ENCODE measurements at places on chromosomes 2 and 18.

- DNase-seq = no peak
Observed at GRCh38 chr2:192236136-192236535, 41.4 kb upstream of the TMEFF2 start.

DNA sequence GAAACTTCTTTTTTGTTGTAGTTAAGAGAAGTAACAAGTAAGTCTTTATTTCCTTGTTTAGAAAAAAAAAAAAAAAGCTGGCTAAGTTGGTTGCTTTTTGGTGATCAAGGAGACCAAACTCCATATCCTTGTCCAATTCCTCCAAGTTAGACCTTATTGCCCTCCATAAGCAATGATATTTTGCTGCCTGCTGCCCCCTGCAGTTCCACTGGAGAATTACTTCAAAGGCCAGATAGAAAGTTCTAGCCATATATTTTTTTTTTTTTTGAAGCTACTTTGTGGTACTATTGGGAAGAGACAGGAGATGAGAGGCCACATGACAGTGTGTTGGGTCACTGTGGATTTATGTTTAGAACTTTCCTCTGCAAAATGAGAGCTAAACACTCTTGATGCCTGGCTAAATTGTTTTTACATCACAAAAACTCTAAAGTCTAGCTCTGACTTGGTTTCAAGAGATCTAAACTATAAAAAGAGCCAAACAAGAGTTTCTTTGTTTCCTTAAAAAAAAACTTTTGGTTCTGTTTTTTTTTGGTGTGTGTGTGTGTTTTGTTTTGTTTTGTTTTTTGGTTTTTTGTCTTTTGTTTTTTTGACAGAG is 80.7 kb upstream of the RASGRP3 start:
- DNase-seq = peak; percentile 72

DNA sequence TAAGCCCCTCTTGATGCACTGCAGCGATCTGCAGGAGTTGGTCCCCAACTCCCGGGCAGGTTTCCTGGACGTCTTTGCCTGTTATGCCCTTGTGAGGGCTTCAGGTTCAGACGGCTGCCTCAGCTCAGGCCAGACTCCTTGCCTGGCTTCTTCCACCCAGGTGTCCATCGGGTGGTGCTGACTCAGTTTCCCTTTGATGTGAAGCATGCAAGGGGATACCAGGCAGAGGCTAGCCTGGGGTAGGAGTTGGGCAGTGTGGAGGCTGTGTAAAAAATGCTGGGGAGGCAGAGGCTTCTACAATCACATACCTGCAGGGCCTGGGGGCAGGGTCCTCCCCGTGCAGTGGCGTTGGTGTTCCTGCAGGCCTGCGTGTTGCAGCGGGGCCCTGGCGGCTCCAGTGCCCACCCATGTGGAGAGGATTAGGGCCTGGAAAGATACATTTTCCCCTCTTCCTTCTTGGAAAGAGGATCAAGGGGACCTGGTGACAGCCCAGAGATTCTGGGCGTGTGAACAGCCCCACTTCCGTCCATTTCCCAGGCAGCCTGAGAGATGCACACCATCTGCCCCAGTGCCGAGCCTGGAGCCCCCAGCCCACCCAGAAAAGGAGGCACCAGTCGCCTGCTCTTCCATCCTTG is 338.3 kb downstream of the DYSF start:
- DNase-seq = no peak

DNA sequence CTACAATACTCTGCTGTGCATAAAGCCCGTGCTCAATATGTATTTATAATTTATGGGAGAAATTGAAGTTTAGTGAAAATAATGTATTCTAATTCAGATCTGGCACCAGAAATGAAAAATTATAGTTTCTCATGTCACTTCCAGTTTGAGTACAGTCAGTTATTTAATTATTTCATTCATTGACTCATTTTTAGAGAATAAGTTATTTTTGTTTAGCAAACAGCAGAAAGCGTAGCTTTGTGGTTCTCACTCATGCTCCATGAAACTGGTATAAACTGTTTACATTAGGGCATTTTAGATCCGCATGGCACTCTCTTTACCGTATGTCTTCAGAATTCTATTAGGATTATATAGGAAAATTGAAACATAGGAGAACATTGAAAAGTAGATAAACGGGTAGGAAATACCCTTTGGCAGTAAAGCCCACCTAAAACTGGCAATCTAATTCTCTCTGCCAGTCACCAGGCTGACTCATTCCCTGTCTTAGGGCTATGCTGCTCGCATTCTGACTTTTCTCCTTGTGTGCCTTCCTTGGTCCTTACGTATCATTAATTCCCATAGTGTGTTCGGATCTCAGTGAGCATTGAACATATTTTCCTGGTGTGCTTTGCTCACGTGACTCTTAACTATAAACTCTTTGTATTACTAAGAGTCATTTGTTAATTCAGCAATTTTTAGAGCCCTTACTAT is 106.0 kb downstream of the ZNF236 start:
- DNase-seq = no peak

GRCh38 chr18:35050028-35050546 is 8.9 kb downstream of the MAPRE2 start:
- no peak for DNase-seq

DNA sequence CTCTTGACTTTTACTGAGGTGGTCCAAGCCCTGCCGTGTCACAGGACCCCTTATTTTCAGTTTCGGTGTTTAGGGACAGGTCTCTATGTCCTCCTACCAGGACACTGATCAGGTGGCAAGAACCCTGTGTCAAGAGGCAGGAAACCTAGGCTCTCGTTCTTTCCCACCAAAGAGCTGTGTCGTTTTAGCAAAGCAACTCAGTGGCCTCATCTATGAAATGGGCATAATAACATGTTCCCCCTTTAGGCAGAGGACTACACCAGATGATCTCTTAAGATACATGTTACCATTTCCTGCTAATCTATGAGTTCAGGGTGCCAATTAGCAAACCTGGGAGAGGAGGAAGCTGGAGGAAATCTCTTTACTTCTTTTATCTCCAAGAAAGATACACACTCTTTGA is 1.9 kb downstream of the RAB31 start:
- DNase-seq = no peak

DNA sequence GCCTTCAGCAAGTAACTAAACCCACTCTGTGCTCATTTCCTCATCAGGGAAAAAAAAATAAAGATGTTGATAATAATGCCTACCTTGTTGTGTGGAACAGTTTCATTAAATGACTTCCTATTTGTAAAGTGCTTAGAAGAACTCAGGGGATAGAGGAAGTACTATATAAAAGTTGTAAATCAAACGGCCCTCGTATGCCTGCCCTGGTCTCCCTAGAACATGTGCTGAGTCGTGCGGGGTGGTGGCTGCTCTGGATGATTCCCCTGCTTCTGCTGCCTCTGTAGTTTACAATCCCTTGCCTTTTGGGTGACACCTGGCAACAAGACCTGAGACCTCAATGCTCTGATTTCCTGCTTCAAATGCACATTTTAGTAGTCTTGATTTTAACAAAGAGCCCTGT is 170.0 kb downstream of the CERS6 start:
- DNase-seq = no peak
